ENCODE measurements at places on chromosomes 4 and X.

DNA sequence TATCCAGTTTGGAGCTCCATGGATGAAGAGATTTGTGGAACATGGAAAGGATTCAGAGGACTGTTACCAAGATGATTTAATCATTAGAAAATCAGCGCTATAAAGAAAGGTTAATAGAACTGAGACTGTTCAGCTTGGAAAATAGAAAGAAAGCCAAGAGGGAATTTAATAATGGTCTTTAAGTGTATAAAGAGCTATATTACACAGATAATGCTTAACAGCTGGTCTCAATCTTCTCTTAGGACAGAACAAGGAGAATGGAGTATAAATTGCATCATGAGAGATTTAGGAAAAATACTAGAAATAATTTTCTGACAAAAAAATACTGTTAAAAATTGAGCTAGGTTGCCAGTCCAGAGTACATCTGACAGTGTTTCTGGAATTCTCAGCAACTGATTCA lies 91.3 kb upstream of the MAGEC2 start:
- no peak overlapping the region for H3K27ac ChIP-seq
- H3K36me3 ChIP-seq = no peaks in the 10 kb centered on the region
- no peaks in the 10 kb centered on the region for H3K4me1 ChIP-seq
- no peaks in the 10 kb centered on the region for H3K27me3 ChIP-seq
- no peak for DNase-seq

DNA sequence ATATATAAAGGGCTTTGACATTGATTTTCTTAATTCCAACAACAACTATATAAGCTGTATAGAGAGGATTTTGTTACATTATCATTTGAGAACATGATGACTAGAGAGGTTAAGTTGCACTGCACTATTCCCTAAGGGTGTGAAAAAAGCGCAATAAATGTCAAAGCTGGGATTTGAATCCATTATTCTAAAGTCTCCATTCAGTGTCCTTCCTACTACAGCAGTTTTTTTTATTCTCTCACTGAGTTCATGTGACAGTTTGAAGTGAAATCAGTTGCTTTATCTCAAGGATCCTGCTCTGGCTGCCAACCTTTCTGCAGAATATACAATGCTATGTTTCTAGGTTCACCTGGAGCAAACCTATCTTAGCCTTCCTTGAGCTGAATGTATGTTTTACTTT lies 177.5 kb downstream of the ANKRD50 start:
- H3K27ac ChIP-seq = no peak overlapping the region
- H3K36me3 ChIP-seq = no peaks in the 10 kb centered on the region
- no peak for DNase-seq

DNA sequence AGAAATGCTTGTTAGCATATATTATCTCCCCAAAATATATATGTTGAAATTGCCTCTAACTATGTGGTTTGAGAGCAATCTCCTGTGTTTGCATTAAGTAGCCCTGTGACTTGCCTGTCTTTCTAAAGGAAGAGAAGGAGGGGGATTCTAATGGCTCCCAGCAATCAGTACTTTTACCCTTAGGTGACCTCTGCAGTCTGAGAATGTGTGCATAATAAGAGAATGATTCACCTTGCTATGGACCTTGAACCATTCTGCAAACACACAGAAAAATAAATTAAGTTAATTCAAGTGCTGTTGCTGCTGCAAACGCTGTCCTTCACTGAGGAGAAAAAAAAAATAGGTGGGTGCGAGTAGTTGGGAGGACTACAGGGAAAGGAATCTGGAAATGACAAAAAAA lies 322.2 kb downstream of the IQCM start:
- no peaks in the 10 kb centered on the region for H3K36me3 ChIP-seq
- DNase-seq = no peak
- H3K4me1 ChIP-seq = no peaks in the 10 kb centered on the region
- H3K27ac ChIP-seq = no peak overlapping the region
- H3K4me3 ChIP-seq = no peak overlapping the region
- H3K27me3 ChIP-seq = no peaks in the 10 kb centered on the region

- no peak overlapping the region for H3K4me3 ChIP-seq
- no peak overlapping the region for H3K27ac ChIP-seq
- no peak for DNase-seq
- H3K27me3 ChIP-seq = no peaks in the 10 kb centered on the region
Measured at GRCh38 chr4:154364066-154364845, 127.3 kb downstream of the DCHS2 start.

GRCh38 chr4:31065086-31065485 lies 344.9 kb downstream of the PCDH7 start:
- no peaks in the 10 kb centered on the region for H3K27me3 ChIP-seq
- H3K27ac ChIP-seq = no peak overlapping the region
- no peak for DNase-seq
- no peak overlapping the region for H3K4me3 ChIP-seq
- no peaks in the 10 kb centered on the region for H3K36me3 ChIP-seq

GRCh38 chrX:69152417-69152841 lies 12.8 kb downstream of the PJA1 start:
- DNase-seq = no peak
- no peak overlapping the region for H3K4me3 ChIP-seq
- no peaks in the 10 kb centered on the region for H3K27me3 ChIP-seq
- no peak overlapping the region for H3K27ac ChIP-seq
- no peaks in the 10 kb centered on the region for H3K36me3 ChIP-seq
- no peaks in the 10 kb centered on the region for H3K4me1 ChIP-seq

- no peaks in the 10 kb centered on the region for H3K27me3 ChIP-seq
- H3K27ac ChIP-seq = no peak overlapping the region
- DNase-seq = peak; percentile 59
- H3K4me1 ChIP-seq = no peaks in the 10 kb centered on the region
Measured at GRCh38 chrX:46978341-46979291, 66.4 kb downstream of the JADE3 start.

DNA sequence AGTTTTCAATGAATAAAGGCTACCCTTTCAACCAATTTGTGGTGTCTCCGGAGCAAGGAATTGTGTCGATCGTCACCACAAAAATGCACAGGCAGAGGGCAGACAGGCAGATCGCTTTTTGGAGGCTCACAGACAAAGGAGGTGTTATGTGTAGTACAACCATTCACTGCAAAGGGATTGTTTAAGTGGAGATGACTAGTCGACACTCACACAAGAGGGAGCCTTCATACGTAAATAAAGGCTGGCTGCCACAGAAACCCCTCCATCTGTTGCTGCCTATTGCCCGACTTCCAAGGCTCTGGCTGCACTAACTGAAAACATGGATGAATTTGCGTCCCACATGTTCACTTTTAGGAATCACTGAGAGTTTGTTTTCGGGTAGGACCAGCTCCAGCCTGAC lies 281.1 kb downstream of the NKX6-1 start:
- no peaks in the 10 kb centered on the region for H3K27me3 ChIP-seq
- no peaks in the 10 kb centered on the region for H3K4me1 ChIP-seq
- no peak for DNase-seq
- no peak overlapping the region for H3K27ac ChIP-seq

DNA sequence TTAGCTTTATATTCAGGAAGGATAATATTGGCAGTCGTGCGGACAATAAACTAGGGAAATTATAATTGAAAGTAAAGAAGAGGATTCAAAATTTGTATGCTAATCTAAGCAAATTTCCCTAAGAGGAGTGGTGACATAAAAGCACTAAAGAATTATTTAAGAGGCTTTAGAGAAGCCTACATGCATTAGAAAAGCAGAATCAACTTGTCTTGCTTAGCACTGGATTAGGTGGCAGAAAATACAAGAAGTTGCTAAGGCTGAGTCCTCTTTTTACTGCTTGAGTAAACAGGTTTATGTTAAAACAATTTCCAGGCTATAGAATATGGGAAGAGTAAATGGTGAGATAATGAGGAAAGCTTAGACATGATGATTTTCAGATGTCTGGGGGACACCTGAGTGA lies 991.5 kb downstream of the PCDH18 start:
- no peaks in the 10 kb centered on the region for H3K4me1 ChIP-seq
- H3K36me3 ChIP-seq = no peaks in the 10 kb centered on the region

DNA sequence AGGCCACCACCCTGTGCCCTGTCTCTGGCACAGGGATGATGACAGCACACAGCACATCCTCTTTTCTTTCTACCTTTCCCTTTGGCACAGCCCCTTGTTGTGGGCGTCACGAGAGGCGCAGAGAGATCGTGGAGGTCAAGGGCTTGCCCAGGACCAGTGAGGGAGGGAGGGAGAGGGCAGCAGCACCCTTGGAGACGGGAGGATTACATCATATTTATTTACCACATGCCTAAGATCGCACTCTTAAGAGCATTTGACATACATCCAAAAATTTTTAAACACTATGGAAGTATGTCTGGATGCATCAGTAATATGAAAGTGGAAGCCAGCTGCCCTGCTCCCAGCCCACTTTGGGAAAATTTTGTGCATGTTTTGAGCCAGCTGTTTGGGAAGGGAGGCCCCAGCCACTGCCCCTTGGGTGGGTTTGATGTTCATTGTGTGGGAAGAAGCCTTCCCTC lies 12.7 kb downstream of the WFS1 start:
- no peak for DNase-seq
- H3K36me3 ChIP-seq = no peaks in the 10 kb centered on the region
- no peak overlapping the region for H3K4me3 ChIP-seq
- no peak overlapping the region for H3K27ac ChIP-seq
- peaks cover 14% of the 10 kb centered on the region for H3K4me1 ChIP-seq

DNA sequence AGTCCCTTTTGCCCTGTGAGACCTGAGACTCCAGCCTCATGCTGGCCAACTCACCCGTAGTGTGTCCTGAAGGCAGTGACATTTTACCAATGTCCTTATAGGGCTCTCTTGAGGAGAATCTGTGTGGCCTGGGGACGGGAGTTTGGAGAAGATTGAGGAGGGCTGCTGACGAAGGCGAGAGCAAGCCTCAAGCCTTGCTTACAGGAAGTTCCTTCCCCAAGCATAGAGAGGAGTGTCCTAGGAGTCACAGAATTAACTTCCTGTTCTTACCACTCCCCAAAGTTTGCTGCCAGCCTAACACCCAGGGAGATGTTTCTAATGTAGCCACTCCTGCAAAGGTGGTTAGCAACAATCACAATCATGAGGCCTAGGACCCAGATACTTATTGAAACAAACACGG lies at the start of gene NXF3:
TSS of gene NXF3 (minus strand) at position 202 of the 400 bp plus-strand sequence. CDS start at position 82, 120 bp downstream.
- DNase-seq = no peak
- H3K36me3 ChIP-seq = no peaks in the 10 kb centered on the region
- H3K27ac ChIP-seq = no peak within 1 kb of the TSS
- H3K4me3 ChIP-seq = no peak within 1 kb of the TSS
- no peaks in the 10 kb centered on the region for H3K4me1 ChIP-seq
- no peaks in the 10 kb centered on the region for H3K27me3 ChIP-seq

DNA sequence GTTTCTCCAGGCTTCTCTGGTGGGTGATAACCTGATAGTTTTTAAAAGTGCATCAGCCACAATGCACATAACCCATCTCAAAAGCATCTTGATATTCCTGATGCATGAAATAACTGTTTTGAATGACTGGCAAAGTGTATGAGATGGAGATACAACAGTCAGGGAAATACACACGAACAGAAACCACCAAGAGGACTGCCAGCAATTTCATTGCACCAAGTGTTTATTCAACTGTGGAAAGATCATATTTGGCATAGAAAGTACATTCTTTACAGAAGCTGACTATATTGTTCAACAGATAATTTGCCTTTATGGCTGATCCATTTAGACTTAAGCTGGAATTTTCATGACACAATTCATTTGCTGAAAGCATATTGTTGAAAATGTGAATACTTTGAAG lies 139.5 kb downstream of the SLIT2 start:
- H3K27ac ChIP-seq = no peak overlapping the region
- H3K27me3 ChIP-seq = no peaks in the 10 kb centered on the region
- H3K4me3 ChIP-seq = no peak overlapping the region
- H3K4me1 ChIP-seq = no peaks in the 10 kb centered on the region
- no peak for DNase-seq

DNA sequence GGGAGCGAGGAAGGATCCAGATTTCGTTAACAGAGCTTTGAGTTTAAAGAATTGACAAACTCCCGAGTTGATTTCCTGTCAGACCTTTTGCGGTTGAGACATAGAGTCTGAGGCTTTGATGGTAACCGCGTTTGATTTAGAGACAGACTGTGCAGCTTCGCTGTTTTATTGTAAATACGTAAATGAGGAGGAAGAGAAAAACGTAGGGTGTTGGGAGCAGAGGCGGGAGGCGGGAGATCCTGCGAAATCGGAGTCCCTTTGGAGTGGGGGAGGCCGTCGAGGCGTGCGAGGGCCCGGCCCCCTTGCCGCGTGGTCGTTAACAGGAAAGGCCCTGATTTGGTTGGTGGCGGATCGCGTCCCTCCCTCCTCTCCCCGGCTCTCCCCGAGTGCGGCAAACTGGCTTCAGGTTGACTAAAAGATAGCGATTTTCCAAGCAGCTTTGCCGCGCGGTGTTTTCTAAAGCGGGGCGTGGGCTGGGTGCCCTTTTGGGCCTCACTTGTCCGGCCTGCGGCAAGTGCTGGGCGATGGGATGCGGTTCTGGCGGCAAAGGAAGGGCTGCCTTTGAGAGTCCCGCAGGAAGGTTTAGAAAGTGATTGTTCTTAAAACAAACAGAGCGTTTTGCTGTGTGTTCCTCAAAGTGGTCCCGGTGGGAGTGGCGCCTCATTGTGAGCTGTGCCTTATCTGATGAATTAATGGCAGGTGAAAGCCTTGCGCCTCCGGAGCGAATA lies 857 bp downstream of the SCML1 start:
- no peaks in the 10 kb centered on the region for H3K27me3 ChIP-seq
- H3K36me3 ChIP-seq = no peaks in the 10 kb centered on the region
- peak overlapping the region; percentile 73 for H3K27ac ChIP-seq
- peaks cover 15% of the 10 kb centered on the region for H3K4me1 ChIP-seq
- peak overlapping the region; percentile 49 for H3K4me3 ChIP-seq

DNA sequence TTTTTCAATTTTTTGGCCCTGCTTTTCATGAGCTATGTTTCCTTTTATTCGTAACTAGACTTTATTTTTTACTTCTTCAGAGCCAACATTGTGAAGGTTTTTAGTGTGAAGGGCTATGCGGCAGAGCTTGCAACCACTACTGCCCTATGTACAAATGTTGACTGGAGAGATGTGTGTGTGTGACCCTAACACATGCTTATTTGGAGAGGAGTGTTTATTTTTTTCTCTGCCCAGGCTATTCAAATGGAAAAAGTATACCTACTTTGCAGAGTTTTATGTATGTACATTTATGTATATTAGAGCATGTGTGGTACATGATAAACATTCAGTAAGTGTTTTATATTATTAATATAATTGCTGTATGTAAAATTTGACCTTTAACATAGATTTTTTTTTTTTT lies 86.5 kb downstream of the WWC2 start:
- H3K4me1 ChIP-seq = no peaks in the 10 kb centered on the region
- no peak overlapping the region for H3K27ac ChIP-seq
- no peaks in the 10 kb centered on the region for H3K36me3 ChIP-seq
- DNase-seq = no peak
- H3K27me3 ChIP-seq = no peaks in the 10 kb centered on the region

DNA sequence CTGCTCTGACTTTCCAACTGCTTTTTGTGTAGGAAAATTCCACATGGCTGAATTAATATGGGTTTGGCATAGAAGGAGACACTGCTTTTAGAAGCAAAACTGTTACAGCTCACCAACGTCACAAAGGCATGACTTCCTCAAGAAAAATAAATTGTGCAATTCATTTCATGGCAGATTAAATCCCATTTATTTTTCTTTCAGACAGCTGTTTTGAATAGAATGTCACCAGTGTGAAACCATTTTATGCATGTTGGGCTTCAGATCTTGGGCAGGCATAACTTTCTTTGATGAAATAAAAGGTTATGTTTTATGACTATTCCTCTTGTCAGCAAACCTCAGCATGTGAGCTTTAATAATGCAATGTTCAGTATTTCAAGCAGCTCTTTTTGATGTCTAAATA lies 542.8 kb downstream of the GALNTL6 start:
- H3K4me3 ChIP-seq = no peak overlapping the region
- H3K36me3 ChIP-seq = no peaks in the 10 kb centered on the region
- no peak overlapping the region for H3K27ac ChIP-seq
- H3K4me1 ChIP-seq = no peaks in the 10 kb centered on the region
